ENCODE measurements at places on chromosomes 11 and 22.

GRCh38 chr22:43239193-43239780, 52.4 kb upstream of the TTLL12 start:
- no peak for DNase-seq

DNA sequence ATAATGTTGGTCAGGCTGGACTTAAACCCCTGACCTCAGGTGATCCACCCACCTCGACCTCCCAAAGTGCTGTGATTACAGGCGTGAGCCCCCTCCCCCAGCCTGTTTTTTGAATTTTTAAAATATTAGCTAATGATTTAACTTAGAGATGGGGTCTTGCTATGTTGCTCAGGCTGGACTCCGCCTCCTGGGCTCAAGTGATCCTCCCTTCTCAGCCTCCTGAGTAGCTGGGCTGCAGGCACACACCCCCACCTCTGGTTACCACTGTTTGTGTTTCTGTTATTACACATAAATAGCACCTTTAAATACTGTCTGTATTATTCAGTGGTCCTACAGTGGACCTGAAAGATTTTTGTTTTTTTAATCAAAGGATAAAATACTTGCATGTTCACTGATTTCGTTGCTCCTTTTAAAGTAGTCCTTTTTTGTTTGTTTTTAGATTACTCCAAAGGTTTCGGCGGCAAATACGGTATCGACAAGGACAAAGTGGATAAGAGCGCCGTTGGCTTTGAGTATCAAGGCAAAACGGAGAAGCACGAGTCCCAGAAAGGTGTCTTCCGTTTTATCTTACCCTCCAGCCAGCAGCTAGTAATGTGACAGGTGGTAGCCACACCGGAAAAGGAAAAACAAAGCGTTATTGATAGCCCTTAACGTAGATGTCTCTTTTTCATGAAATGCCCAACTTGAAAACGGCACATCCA, 21.1 kb downstream of the CTTN start:
- DNase-seq: no peak

GRCh38 chr11:46331282-46331984, 15.8 kb upstream of the DGKZ start:
- DNase-seq: peak; percentile 20

GRCh38 chr11:69101115-69101791, 52.5 kb downstream of the TPCN2 start:
- peak; percentile 49 for DNase-seq

GRCh38 chr11:130442737-130443136, 5.7 kb upstream of the ADAMTS15 start:
- no peak for DNase-seq

DNA sequence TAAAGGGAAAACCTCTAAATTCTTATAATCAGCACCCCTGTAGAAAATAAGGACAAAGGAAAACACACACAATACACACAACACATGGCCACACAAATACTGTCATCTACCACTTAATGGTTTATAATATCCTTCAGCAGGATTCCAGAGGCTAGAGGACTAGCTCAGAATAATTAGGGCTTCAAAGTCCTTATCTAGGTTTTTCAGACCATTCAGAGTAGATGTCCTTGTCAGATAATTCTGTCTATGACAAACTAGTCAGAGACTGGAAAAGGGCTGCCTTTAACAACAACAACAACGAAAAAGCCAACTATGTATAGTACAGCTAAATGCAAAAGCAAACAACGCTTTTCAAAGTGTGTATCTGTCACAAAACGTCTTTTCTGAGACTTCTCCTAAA, 456.5 kb upstream of the CNTN5 start:
- no peak for DNase-seq

DNA sequence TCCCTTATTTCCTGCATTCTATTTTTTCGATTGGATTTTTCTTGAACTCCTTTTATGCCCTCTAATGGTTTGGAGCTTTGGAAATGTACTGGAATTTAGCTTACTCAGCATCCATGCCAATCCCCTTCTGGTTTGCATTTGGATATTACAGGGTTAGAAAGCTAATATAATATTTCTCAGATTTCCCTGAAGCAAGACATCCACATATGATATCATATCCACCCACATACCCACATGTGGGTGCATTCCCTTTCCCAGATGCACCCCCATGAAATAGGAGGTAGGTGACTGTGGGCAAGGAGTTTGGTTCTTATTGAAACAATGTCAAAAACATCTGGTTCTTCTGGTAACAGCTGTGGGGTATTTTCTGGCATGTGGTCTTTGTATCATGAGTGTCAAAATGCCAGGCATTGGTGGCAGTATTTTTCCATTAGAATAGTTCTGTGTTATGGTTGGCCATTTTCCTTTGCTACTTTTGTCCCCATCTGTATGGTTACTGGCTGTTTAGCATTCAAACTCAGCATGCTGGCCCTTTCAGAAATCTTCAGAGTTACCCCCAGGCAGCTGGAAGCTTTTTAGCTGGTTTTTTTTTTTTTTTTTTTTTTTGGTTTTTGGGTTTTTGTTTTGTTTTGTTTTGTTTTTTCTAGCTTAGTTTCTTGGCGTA, 32.7 kb upstream of the DDX10 start:
- no peak for DNase-seq

DNA sequence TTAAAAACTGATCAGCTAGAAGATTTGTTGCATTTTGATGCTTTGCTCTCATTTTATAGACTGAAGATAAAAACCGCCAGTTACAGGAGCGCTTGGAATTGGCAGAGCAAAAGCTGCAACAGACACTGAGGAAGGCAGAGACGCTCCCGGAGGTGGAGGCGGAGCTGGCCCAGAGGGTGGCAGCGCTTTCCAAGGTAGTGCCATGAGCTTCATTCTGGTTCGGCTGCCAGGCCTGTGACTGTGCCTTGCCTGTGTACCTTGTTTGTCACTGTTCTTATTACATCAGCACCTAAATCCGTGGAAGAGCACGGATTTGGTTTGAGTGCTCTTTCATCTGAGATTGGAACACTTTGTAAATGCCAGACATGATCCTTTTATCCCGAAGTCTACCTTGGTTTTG, 61.4 kb downstream of the PPFIA1 start:
- no peak for DNase-seq

GRCh38 chr11:27139742-27140367, 99.2 kb downstream of the BBOX1 start:
- DNase-seq: no peak
